ENCODE measurements at places on chromosomes 3 and 15. TPM values are rescaled to one million over a fixed set of nuclear protein-coding genes. Genes with fewer than 3 reads are reported as not detected.

- H3K4me1 ChIP-seq, result peaks cover 4% of the 10 kb centered on the region
- H3K27ac ChIP-seq, result no peak overlapping the region
- H3K4me3 ChIP-seq, result peak overlapping the region; percentile 73
These were observed 412 bp downstream of the CHDH start for GRCh38 chr3:53845881-53846133.

DNA sequence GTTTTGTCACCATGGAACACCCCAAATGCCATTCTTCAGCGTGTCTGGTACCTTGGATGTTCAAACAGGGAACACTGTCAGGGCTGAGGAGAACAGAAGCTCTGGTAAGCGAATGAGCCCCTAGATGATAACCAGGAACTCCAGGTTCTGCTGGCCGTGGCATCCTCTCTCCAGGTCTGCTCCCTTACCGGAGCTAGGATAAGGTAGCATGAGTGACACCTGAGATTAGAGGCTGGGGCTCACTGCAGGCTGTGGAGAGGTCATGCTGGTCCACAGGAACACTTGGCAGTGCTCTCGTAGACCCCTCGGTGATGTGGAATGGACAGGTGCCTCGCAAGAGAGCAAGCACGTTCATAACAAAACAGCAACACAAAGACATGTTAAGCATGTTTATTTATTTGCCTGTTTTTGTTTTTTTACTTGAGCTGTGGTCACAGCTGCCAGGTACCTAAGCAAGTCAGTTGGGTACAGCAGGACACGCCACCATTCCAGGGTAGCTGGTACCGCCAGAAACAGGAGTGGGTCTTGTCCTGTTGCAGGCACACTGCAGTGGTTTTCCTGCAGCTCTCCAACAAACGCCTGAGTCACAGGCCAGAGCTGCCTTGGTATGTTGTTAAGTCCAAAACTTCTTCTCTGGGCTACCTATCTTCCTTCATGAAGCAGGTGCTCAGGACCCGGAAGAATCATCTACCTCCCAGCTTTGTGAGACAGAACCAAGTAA, 4.6 kb downstream of the RBM15B start:
- H3K27me3 ChIP-seq, result no peaks in the 10 kb centered on the region
- DNase-seq, result peak; percentile 80
- no peak overlapping the region for H3K4me3 ChIP-seq
- H3K36me3 ChIP-seq, result peaks cover 65% of the 10 kb centered on the region
- no peak overlapping the region for H3K27ac ChIP-seq

DNA sequence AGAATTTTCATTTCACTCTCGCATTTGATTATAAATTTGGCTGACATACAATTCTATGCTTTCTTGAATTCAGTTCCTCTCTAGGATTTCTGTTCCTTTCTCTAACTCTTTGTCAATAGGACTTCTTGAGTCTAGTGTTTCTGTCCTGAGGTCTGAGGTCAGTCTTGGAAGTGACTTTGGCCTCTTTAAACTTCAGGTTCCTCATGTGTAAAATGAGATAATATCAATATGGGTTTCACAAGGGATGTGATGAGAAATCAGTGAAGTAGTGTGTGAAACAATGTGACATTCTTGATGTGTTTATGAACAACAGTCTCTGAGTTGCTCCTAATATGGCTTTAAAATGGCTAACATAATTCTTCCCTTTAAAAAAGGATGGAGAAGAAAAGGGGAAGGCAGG, 92.2 kb downstream of the SV2B start:
- H3K27me3 ChIP-seq, result no peaks in the 10 kb centered on the region
- H3K27ac ChIP-seq, result no peak overlapping the region
- H3K4me1 ChIP-seq, result no peaks in the 10 kb centered on the region
- H3K4me3 ChIP-seq, result no peak overlapping the region
- H3K36me3 ChIP-seq, result no peaks in the 10 kb centered on the region

Gene IGDCC3
- not detected for total RNA-seq

Gene GRK7
- total RNA-seq, result not detected

Gene EMC7
- total RNA-seq, result 48.0 TPM

Gene SCAANT1
- not detected for total RNA-seq

Data from osteoblast (primary cell).